NCI-H1048 (cell line): ENCODE measurements at places on chromosomes 6 and 20.

- DNase-seq = no peak
Measured at GRCh38 chr6:971981-972640, 279.2 kb upstream of the EXOC2 start.

DNA sequence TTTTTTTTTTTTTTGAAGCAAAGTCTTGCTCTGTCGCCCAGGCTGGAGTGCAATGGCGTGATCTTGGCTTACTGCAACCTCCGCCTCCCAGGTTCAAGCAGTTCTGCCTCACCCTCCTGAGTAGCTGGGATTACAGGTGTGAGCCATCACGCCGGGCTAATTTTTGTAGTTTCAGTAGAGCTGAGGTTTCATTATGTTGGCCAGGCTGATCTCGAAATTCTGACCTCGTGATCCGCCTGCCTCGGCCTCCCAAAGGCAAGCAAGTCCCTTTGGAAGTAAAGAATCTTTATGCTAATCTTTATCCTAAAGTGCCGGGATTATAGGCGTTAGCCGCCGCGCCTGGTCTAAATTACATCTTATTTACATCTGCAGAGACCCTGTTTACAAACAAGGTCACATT is 1.5 kb downstream of the PSMG4 start:
- no peak for DNase-seq

- DNase-seq = no peak
Measured at GRCh38 chr20:9323622-9324021, 190.8 kb upstream of the LAMP5 start.

- no peak for DNase-seq
Measured at GRCh38 chr6:169785566-169785965, 34.1 kb downstream of the ERMARD start.

GRCh38 chr6:89613790-89614189 is 24.8 kb downstream of the LYRM2 start:
- no peak for DNase-seq

- no peak for DNase-seq
Measured at GRCh38 chr6:15400572-15401004, 154.7 kb downstream of the JARID2 start.

GRCh38 chr6:9484091-9484490 is 930.8 kb downstream of the TFAP2A start:
- DNase-seq = no peak

DNA sequence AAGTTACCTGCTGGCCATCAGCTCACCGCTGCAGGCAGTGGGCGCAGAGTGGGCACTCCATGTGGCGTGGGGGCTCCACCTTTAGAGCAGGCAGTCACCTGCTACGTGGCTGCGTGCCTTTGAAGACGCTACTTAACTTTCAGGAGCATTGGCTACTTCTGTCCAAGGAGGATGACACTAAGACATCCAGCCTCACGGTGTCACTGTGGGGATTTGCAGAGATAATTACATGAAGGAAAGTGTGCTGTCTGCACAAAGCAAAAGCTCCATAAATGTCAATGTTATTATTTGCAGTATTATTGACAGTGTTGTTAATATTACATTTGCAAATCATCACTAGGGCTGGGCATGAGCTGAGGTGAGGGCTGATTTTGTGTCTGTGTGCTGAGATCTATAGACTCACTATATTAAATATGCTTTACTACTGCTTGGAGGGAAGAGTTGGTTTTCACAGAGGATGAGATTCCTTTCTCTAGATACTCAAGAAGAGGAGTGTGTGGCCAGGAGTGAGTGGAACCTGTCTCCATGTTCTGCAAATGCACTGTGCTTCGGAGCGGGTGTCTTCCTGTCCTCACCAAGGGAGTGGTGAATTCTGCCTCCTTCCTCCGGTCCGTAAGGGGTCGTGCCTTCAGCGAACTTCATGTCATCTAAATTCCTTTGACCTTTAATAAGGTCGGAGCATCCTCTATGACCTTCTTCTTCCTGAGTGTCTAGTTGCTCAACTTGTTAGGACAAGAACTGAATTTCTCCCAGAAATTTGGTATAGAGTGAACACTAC is 165.8 kb upstream of the SYNDIG1 start:
- no peak for DNase-seq

GRCh38 chr6:167125410-167125809 is 2.5 kb downstream of the CCR6 start:
- no peak for DNase-seq

DNA sequence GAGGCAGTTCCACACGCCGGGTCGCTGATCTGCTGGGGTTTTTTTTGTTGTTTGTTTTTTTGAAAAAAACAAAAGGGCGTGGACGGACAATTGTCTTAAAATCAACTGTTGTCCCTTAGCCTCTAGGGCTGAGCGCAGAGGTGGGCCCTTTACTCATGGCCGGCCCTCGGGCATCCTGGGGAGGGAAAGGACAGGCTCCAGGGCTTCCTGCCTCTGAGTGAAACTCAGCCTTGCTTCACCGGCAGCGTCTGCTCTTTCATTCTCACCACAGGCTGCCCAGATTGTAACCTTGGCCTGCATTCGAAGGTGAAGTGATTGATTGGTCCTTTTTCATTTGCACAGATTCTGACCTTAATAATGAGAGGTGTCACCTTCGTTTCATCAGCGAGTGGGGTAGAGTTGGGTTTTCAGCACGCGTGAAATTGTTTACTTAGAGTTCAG is 797 bp downstream of the SMIM13 start:
- no peak for DNase-seq

- DNase-seq = no peak
Measured at GRCh38 chr20:3771552-3772058, 4.1 kb upstream of the ADISSP start.

DNA sequence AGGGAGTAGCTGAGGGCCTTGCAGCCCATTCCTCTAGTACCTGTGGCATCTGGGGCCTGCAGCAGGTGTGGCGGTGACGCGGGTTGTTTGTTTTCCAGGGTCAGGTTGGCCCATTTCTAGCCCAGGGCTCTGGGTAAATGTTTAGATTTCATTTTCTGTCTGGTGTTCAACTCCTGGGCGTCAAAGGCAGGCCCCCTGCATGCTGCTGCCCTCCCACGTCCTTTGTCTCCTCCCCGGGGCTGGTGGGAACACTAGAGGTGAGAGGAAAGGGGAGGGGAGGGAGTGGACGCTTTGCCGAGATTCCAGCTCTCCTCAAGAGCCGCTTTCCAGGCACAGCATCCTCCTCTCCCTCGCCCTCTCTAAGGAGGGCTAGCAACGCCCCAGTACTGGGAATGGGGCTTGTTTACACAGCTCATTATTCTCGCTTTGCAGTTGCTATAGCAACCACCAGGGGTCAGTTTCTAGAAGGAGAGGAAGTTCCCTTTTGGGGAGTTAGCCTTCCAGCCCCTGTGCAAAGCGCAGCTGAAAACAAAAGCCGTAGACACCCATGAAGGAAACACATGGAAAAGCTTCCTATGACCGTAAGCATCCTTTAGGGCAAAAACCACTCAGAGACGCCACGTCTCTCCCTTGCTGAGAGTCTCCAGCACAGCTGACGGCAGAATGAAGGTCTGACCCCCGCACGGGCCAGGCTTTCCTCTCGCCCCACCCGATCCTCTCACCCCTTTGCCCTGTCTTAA is 170.6 kb downstream of the LY86 start:
- no peak for DNase-seq

GRCh38 chr20:33604991-33605370 is 57.1 kb upstream of the C20orf144 start:
- DNase-seq = no peak

- no peak for DNase-seq
Measured at GRCh38 chr20:43287637-43288036, 97.9 kb upstream of the PTPRT start.

DNA sequence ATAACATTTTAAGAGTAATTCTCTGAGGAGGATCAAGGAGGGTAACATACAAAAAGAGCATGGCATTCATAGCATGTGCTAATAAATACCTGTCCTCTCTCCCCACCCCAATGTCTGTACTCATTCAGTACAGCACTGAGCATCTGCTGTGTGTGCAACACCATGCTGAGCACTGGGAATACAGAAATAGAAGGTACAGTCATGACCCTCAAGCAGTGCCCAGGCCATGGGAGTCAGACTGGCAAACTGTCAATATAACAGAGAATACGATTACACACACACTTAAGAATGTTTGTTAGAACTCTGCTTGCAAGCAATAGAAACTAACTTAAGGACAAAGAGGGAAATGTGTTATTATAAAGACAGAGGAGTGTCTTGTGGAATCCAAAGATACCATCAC is 24.7 kb upstream of the ZFAND3 start:
- no peak for DNase-seq
